Smooth muscle cell of trachea (primary cell): ENCODE measurements at places on chromosomes 6 and 20. TPM values are rescaled to one million over a fixed set of nuclear protein-coding genes. Genes with fewer than 3 reads are reported as not detected.

Gene PCNA
- total RNA-seq = 86.3 and 250 TPM in 2 replicates

Gene PHF3
- total RNA-seq = 59.0 and 65.7 TPM in 2 replicates

Gene HRH3
- not detected in 2 replicates for total RNA-seq

Gene MTFR2
- total RNA-seq = 0.66 and 2.9 TPM in 2 replicates

Gene TBC1D32
- 16.2 and 20.5 TPM in 2 replicates for total RNA-seq

Gene ISM1
- total RNA-seq = under 0.01 TPM in 1 of 2 replicates, not detected in the other

Gene IL17A
- not detected in 2 replicates for total RNA-seq

Gene RIPOR3
- 10.6 and 27.3 TPM in 2 replicates for total RNA-seq

Gene FNDC1
- 0.17 TPM in 1 of 2 replicates, not detected in the other for total RNA-seq

Gene VIP
- not detected in 2 replicates for total RNA-seq

Gene ULBP2
- total RNA-seq = 0.99 and 2.5 TPM in 2 replicates

Gene RAMACL
- 1.8 and 2.5 TPM in 2 replicates for total RNA-seq

Gene SLC26A8
- total RNA-seq = under 0.01 and 0.87 TPM in 2 replicates

Gene PRDM13
- total RNA-seq = not detected in 2 replicates

Gene RAET1L
- not detected in 2 replicates for total RNA-seq

Gene TTK
- total RNA-seq = 2.0 and 38.5 TPM in 2 replicates

Gene MLN
- total RNA-seq = not detected in 2 replicates

Gene IRF4
- under 0.01 and 0.99 TPM in 2 replicates for total RNA-seq

Gene FNDC11
- total RNA-seq = 1.8 and 2.3 TPM in 2 replicates

Gene FRMD1
- total RNA-seq = not detected in 2 replicates

Gene RBPJL
- not detected in 2 replicates for total RNA-seq

Gene RAET1G
- 5.7 and 5.8 TPM in 2 replicates for total RNA-seq

Gene MRPS26
- 31.4 and 32.7 TPM in 2 replicates for total RNA-seq

Gene HLA-DOA
- total RNA-seq = under 0.01 TPM in 1 of 2 replicates, not detected in the other

Gene GSTA3
- total RNA-seq = not detected in 2 replicates

Gene SNX21
- total RNA-seq = 153 and 201 TPM in 2 replicates

Gene TFAP2A
- under 0.01 and 0.29 TPM in 2 replicates for total RNA-seq

Gene OR2H2
- total RNA-seq = not detected in 2 replicates

Gene CD93
- 1.0 TPM in 1 of 2 replicates, not detected in the other for total RNA-seq

Gene ZC3H12D
- total RNA-seq = 0.15 and 0.17 TPM in 2 replicates

Gene GNL1
- total RNA-seq = 66.9 and 78.9 TPM in 2 replicates

Gene WFDC10B
- total RNA-seq = not detected in 2 replicates

Gene TGM3
- total RNA-seq = under 0.01 TPM in 1 of 2 replicates, not detected in the other

Gene SYNDIG1
- total RNA-seq = 0.17 TPM in 1 of 2 replicates, not detected in the other

Gene C6orf141
- 0.17 and 1.3 TPM in 2 replicates for total RNA-seq

Gene CRIP3
- 0.44 TPM in 1 of 2 replicates, not detected in the other for total RNA-seq

Gene DDR1
- total RNA-seq = 10.6 and 26.8 TPM in 2 replicates

Gene EYA4
- total RNA-seq = 26.2 and 29.9 TPM in 2 replicates

Gene FUT9
- total RNA-seq = not detected in 2 replicates

Gene PTP4A1
- 44.5 and 62.8 TPM in 2 replicates for total RNA-seq

Gene RPS6KA2
- total RNA-seq = 60.4 and 122 TPM in 2 replicates

Gene STX11
- total RNA-seq = 0.50 and 0.87 TPM in 2 replicates

Gene ECT2L
- 0.50 TPM in 1 of 2 replicates, not detected in the other for total RNA-seq

Gene MEI4
- not detected in 2 replicates for total RNA-seq

Gene DSP
- under 0.01 and 0.44 TPM in 2 replicates for total RNA-seq

Gene EPHA7
- 0.29 TPM in 1 of 2 replicates, not detected in the other for total RNA-seq

Gene HLA-DRA
- 0.15 and 0.17 TPM in 2 replicates for total RNA-seq
